Foreskin melanocyte (primary cell): ENCODE measurements at places on chromosomes 2 and 18.

DNA sequence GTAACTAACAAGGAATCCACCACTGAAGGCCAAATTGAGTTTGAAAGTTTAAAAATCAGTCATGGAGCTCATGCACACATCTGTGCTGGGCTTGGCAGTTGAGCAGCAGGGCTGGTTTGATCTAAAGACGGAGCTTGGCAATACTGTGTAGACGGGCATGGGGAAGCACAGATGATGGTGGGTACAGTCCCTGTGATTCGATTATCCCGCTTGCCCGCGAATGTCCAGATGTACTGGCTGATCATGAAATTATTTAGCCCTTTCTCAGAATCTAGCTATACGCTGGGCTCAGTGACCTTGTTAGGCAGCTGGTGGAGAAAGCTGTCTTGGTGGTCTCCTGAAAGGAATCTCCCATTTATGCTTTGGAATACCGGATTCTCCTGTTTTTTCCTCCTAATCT lies 74.8 kb upstream of the SOX11 start:
- DNase-seq, result no peak

DNA sequence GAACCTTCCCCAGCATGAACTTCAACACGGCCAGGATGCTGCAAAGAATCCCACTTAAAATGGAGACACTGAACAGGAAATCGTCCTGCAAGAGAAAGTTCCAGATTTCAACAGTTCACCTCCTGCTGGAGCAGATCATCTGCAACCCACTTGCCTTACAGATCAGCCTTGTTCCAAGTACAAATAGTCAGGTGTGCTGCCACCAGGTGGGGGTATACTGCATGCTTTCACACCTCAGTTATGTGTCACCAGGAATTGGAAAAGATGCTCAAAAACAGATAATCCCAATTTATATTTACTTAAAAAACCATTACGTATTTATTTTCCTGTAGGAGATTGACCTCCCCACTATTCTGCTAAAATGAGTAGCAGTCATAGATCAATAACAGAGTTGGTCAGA lies 212.3 kb downstream of the MGAT5 start:
- no peak for DNase-seq

GRCh38 chr2:23488584-23488983 lies 103.6 kb downstream of the KLHL29 start:
- DNase-seq, result no peak

GRCh38 chr2:74390606-74391005 lies 10.5 kb upstream of the DCTN1 start:
- DNase-seq, result no peak

DNA sequence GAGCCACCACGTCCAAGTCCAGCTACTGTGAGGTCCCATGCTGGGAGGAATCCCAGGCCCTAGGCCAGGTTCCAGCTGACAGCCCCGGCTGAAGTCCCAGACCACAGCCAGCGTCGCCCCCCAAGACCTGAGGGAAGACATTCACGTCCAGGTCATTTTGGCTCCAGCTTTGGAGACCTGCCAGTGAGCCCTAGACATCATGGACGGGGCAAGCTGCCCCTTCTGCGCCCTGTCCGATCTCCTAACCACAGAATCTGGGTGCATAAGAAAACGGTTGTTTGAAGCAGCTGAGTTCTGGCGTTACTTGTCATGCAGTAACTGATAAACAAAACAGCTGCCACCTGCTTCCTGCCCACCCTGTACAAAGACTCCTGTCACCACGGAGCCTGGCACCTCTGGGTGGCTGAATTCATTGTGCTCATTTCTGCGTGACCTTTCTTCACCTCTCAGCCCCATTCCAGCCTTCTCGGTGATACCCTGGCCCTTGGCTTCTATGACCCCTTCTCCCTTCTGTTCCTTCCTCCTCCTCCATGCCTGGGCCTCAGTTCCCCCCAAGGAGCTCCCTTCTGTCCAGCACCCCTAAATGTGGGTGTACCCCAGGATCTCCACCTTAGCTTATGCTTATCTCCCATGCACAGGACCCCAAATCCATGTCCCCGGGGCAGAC lies 72.6 kb upstream of the SMAD7 start:
- DNase-seq, result no peak

DNA sequence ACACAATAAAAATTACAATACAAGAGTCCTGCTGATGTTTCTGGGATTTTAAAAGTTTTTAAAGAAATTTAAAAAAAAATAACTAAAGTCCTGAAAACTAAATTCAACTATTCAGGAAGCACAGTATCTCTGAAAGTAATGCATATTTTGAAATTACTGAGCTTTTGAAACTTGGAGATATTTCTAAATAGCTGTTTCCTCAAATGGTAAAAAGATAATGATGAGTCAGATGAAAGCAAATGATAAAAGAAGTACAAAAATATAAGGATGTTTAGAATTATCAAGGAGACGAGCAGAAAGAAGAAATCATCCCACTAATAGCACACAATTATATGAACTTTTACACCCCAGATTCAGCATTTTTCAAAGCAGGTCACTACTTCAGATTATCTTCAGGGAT lies 90.2 kb upstream of the SLC25A52 start:
- DNase-seq, result no peak

GRCh38 chr2:233418761-233419546 lies 64.7 kb downstream of the DGKD start:
- DNase-seq, result no peak

GRCh38 chr2:213455316-213456008 lies 171.2 kb downstream of the SPAG16 start:
- no peak for DNase-seq

DNA sequence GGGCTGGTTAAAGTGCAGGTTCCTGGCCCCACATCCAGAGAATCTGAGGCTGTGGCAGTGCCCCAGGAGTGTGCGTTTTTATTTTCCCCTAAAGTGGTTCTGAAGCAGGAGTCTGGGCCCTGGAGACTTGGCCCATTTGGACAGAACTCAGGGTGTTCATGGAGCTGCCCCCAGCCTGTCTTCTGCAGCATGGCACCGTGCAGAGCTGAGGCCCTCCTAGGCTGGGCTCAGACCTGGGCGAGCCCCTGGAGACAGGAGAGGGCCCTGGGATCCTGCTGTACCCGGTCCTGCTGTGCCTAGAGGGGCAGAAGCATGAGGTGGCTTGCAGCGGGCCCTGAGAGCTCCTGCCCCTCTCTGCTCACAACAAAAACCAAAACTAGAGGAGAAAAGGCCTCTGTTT lies 58.8 kb upstream of the B3GNT7 start:
- no peak for DNase-seq

DNA sequence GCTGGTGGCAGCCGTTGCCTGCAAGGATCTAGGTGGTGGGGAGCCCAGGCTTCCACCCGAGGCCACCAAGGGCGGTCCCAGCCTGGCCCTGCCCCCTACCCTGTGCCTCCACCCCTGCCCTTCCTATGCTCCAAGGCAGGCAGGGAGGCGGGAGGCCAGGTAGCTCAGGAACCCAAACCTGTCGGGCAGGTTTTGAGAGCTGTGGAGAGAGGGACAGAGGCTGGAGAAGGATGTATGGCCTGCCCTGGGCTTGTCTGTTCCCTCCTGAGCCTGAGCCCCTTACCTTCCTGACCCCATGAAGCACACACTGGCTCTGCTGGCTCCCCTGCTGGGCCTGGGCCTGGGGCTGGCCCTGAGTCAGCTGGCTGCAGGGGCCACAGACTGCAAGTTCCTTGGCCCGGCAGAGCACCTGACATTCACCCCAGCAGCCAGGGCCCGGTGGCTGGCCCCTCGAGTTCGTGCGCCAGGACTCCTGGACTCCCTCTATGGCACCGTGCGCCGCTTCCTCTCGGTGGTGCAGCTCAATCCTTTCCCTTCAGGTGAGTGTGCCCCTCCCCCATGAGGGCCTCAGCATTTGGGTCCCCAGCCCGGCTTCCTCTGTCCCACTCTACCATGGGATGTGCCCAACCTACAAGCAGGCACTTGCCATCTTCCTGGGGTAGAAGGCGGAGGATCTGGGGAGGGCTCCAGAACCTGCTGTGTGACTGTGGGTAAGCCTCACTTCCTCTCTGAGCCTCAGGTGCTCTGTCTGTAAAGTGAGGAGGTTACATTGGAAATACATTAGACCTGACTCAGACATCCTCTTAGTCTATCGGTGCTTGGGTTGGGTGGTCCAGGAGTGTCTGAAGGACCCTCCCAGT lies at the start of gene PROM2:
Gene PROM2 (plus strand): TSS at position 159 of the 860 bp plus-strand sequence. CDS start 137 bp downstream, at position 296.
- DNase-seq, result no peak

DNA sequence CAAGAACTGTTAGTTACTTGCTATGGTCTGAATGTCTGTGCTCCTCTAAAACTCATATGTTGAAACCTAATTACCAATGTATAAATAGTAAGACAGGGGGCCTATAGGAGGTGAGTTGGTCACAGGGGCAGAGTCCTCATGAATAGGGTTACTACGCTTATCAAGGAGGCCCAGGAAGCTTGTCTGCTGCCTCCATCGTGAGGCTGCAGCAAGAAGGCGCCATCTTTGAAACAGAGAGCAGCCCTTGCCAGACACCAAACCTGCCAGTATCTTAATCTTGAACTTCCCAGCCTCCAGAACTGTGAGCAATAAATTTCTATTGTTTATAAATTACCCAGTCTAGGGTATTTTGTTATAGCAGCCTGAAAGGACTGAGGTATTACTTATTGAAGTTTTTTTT lies 79.1 kb downstream of the TGIF1 start:
- DNase-seq, result no peak

GRCh38 chr2:10493075-10493633 lies 45.0 kb upstream of the ODC1 start:
- no peak for DNase-seq

- no peak for DNase-seq
These were observed 160.7 kb upstream of the SP5 start for GRCh38 chr2:170554278-170554955.

GRCh38 chr2:168149150-168149974 lies 98.0 kb downstream of the STK39 start:
- DNase-seq, result no peak

- no peak for DNase-seq
These were observed 66.9 kb downstream of the OXER1 start for GRCh38 chr2:42696987-42697386.

- no peak for DNase-seq
These were observed 45.3 kb upstream of the CCBE1 start for GRCh38 chr18:59742325-59743111.

DNA sequence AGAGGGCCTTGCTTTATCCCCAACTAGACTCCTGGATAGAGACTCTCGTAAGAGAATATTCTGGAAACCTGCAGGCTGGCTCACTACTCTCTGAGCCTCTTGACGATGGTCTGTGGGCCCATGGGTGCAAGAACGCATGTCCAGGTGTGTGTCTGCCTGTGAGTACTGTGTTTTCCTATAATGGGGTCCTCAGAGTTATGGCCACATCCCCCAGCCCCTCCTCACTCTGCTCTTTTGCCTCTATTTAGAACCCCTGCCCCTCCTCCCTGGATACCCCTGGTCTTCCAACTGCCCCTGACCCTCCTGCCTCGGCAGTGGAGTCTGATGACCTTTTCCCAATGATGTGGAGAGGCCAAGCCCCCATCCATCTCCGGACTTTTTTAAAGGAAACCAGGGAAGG lies 148.1 kb downstream of the ZFP36L2 start:
- DNase-seq, result no peak

DNA sequence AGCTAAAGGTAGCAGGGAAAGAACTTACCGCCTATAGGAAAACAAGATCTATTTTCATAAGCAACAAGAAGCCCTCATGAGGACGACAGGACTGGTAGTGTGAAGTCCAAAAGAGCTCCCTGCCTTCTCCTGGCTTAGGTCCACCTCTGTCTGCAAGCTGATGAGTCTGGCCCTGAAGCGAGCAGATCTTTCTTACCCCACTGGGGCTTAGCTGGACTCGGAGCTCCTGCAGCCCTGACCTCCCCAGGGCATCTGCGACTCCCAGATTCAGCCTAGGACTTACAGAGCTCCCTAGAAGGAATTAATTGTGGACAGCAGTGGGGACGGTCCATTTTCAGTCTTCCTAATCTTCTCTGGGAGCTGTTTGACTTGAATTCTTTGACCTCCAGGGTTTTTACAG lies 53.7 kb downstream of the MCFD2 start:
- no peak for DNase-seq

DNA sequence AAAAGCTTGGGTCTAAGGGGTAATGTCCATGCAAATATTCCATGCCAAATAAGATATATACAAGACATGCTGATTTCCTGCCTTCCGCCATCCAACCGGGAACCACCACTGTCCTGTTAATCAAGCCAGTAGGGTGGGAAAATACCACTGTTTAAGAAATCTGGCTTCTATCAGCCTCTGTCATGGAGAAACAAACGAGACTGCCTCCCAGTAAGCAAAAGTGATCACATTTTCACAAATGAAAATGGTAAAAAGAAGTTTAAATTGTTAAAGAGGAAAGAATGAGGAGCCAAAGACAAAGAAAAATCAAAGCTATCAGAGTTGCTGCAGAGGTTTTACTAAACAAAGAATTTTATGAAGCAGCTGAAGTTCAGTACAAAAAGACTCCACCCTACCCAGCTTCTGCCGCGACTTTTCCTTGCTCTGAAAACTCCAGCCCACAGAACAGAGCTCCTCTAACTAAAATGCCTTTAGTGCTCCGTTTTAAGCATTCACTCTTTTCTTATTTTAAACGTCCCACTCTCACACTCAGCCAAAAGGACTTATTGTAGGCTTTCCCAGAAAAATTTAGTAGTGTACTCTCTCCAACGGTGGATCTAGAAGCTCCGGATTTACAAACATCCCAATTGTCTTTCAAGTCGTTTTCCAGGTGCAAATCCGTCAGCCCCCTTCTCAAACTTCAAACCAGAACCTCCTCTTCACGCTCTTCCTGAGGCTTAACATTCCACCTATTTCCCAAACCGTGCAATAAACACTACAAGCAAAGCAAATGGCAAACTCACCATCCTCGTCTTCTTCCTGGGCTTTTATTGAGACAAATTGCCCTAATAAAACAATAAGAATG lies 613 bp downstream of the COL5A2 start:
- DNase-seq, result peak; percentile 68

- no peak for DNase-seq
These were observed 564.4 kb upstream of the LINC00305 start for GRCh38 chr18:64713284-64713683.

DNA sequence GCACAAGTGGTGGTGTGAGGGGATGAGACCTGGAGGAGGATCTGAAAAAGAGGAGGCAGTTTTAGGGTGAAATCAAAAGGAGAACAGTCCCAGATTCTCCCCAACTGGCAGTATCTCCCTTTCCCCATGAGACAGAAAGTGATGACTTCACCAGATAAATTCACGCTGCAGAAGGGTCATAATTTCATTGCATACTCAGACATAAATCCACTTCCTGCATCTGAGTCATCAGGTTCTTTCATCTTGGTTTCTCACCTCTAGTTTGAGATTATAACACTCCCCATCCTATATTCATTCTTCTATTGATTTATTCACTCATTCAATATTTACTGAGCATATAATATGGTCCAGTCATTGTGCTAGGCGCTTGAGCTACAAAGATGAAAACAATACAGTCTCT lies 64.7 kb downstream of the CCDC148 start:
- DNase-seq, result no peak

DNA sequence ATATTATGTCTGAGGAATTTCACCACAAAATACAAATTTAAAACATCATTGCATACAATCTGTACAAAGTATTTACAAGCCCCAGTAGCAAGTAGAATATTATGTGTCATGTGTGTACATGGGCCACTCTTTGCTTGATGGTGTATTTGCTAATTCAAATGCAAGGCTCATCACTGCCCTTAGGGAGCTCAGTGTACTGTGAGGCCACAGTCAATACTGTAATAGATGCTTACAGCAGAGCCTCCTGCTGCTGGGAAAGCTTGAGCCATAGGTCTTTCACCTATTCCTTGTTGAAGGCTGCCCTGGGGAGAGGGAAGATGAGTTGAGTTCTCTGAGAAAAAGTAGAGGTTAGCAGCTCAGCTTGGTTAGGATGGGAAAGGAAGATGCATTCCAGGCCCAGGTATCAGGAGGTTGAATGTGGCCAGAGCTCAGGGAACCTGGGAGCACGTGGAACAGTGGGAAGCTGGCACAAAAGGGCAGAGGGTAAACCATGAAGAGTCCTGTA lies 189.6 kb downstream of the LRP1B start:
- DNase-seq, result no peak

GRCh38 chr18:44216169-44216568 lies 464.5 kb upstream of the SETBP1 start:
- no peak for DNase-seq
